RPMI7951 (cell line): ENCODE measurements at places on chromosomes 4 and X. TPM values are rescaled to one million over a fixed set of nuclear protein-coding genes. Genes with fewer than 3 reads are reported as not detected.

Gene MAGEB2
- total RNA-seq, result 0.72 and 0.78 TPM in 2 replicates

GRCh38 chrX:9462456-9462855 is 2.4 kb upstream of the TBL1X start:
- DNase-seq, result no peak

- peak; percentile 9 for DNase-seq
Measured at GRCh38 chrX:13966071-13966792, 63.5 kb downstream of the GEMIN8 start.

- DNase-seq, result peak; percentile 89
Measured at GRCh38 chr4:107896158-107896645, 35.1 kb upstream of the CYP2U1 start.

Gene OPHN1
- total RNA-seq, result 3.5 and 6.0 TPM in 2 replicates

- no peak for DNase-seq
Measured at GRCh38 chr4:108087293-108087967, 81.3 kb downstream of the LEF1 start.

DNA sequence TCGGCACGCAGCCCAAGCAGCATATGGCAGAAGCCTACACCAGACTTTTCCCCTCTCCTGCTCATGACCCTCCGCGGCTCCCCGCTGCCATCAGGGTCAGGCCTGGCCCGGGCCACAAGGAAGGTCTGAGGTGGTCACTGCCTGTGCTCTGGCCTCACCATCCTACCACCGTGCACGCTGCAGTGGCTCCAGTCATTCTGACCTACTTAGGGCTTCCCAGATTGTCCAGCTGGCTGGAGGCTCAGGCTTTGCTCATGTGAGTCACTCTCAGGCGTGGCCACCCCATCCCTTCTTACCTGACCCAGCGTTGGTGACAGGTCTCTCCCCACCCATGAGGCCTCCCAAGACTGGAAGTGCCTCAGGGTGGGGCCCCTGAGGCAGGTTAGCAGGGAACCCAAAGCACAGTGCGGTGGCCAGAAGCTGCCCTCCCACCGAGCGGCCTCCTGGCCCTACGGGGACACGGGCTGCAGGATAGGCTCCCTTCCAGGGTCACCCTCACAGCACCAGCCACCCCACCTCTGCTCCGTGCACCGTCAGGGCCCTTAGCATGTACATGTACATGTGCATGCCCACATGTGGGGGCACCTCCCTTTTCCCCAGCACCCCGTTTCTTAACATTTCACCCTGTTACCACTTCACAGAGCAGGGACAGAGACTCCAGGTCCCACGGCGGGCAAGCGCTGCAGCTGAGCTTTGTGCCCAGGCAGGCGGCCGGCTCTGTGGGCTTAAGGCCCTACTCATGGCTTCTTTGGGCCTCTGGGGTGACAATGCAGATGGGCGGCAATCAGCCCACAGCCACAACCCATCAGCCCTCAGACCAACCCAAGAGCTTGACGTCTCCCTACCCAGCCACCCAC is 2.2 kb downstream of the TREX2 start:
- DNase-seq, result no peak
